ENCODE measurements at places on chromosomes 11 and 22.

DNA sequence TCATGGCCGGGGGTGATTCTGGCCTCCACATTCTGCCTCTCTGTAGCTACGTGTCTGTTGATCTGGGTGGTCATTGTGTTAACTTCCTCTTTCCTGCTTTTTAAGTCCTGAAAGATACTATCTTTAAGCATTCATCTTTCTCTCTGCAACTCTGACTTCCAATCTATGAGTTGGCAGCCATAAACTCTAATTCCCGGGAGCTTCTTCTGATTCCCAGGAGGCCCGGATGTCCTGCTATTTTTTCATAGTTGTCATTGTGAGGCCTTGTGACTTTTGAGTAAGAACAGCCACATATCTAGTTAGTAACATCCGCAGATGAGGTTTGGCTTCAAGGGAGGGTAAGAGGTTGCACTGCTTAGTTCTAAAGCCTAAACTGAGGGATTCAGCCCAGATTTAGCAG, 107.8 kb downstream of the SYN3 start:
- no peak for DNase-seq

DNA sequence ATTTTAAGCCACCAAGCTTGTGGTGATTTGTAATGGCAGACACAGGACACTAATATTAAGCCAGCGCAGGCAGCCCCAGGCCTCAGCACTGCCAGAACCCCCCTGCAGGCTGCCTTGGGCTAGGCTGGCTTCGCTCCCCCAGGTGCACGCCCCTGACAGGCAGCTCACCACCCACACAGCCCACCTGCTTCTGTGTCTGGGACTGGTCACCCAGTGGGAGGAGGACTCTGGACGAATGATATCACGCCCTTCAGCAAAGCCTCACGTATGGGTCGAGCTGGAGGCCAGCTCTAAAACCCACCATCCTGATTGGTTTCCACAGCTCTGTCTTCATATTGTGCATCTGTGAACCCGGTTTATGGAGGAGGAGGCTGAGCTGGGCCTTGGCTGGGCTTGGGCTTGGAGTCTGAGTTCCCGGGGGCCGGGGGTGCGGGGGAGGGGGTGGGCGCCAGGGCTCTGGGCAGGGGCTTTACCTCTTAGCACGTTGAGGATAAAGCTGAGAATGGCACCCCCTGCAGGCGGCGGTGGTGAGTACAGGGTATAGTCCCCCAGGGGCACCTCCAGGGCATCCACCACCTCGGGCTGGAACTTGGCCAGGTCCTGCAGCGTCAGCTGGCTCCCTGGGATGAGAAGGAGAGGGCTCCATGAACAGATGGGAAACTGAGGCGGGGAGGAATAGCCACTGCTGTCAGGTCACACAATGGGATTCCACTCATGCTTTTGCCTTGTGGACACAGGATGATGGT, 13.8 kb downstream of the GGT5 start:
- DNase-seq, result peak; percentile 18

DNA sequence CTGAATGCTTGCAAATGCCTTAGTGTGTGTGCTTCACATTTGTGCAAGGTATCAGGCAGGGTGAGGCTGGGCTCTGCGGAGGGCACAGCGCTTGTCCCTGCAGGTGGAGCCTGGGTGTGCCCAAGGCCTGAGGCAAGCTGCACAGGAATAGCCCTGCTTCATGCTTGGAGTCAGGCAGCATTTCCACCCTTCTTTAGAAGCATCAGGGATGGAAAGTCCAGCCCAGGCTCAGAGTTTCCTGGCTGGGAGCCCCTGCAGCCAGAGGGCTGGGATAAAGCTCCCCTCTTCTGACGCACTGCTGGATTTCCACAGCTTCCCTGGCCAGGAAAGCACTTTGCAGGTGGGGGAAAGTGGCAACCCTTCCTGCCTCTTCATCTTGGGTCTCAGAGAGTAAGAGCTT, 63.4 kb downstream of the GALNT18 start:
- DNase-seq, result no peak

- no peak for DNase-seq
Measured at GRCh38 chr22:24532075-24532474, 22.9 kb downstream of the GUCD1 start.

GRCh38 chr22:48795664-48796063, 1032.0 kb downstream of the BRD1 start:
- no peak for DNase-seq

DNA sequence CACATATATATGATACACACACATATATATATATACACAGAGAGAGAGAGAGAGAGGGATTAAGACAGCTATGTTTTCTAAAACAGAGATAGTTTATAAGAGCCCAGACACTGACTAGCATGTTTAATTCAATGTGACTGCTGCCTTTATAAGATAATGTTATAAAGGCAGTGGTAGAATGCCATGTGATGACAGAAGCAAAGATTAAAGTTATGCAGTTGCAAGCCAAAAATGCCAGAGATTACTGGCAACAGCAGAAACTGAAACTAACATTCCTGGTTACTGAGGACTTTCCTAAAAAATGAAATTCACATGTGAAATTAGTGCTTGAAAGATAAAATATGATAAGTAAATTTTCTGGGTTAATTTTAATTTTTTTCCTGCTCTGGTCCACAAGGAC, 1888.9 kb downstream of the LRRC4C start:
- no peak for DNase-seq

- no peak for DNase-seq
Measured at GRCh38 chr11:65639623-65640482, 2.0 kb downstream of the SIPA1 start.

- no peak for DNase-seq
Measured at GRCh38 chr22:17925431-17925841, 98.9 kb downstream of the MICAL3 start.

GRCh38 chr11:65293909-65294381, 20.7 kb upstream of the CDC42EP2 start:
- DNase-seq, result no peak

- no peak for DNase-seq
Measured at GRCh38 chr11:109514313-109515018, 92.5 kb downstream of the C11orf87 start.

DNA sequence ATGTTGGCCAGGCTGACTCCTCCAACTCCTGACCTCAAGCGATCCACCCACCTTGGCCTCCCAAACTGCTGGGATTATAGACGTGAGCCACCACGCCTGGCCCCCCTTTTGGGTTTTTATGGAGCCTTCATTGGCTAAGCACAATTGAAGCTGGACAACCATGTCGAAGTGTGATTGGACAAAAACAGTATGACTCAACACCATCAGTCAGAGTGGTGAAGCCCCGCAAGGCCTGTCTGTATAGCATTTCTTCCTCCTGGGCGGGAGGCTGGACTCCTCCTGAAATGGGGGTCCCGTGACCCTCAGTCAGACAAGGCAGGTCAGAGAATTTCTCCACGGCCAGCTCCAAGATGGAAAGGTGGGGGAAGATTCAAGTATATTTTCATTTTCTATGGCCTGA, 3.1 kb upstream of the PARVB start:
- no peak for DNase-seq

- DNase-seq, result no peak
Measured at GRCh38 chr22:32591620-32592019, 117.0 kb downstream of the FBXO7 start.

DNA sequence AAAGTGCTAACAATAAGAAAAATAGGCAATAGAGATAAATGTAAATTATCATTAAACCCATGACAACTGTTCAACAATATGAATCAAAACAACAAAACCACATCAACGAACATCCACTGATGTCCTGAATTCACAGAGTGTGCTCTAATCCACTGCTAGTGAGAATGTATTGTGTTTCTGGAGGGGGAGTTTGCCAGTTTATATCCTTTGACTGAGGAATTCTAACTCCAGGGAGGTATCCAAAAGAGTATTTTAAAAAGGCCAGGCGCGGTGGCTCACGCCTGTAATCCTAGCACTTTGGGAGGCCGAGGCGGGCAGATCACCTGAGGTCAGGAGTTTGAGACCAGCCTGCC, 1.7 kb upstream of the WEE1 start:
- DNase-seq, result no peak
